NCI-H774 (cell line): ENCODE measurements at places on chromosomes 7 and 10.
A peak's percentile ranks its signal among the peaks of the same experiment; 100 is the strongest.

GRCh38 chr10:29426420-29426819, 137.6 kb downstream of the LYZL1 start:
- DNase-seq, result no peak

GRCh38 chr10:64344211-64344610, 823.0 kb downstream of the REEP3 start:
- no peak for DNase-seq

DNA sequence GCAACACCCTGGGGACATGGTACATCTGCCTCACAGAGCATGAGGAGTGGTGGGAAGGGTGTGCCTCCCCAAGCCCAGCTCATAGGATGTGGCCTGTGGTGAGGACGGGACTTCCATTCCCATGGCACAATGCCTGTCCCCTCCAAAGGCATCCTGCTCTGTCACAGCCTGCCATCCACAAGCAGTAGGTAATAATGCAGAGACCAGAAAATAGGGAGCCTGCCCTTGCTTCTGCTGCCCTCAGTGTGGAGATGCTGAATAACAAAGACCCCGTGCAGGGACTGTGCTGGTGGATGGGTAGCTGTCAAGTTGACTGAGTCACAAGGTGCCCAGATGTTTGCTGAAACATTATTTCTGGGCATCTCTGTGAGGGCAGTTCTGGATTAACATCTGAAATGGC, 199.9 kb upstream of the GRB10 start:
- DNase-seq, result no peak

- DNase-seq, result peak; percentile 28
These were observed at the start of gene LRCH4 for GRCh38 chr7:100585511-100586265. Gene LRCH4, minus strand, starts transcription at chr7:100586129. Its CDS starts 29 bp downstream, at chr7:100586100.

DNA sequence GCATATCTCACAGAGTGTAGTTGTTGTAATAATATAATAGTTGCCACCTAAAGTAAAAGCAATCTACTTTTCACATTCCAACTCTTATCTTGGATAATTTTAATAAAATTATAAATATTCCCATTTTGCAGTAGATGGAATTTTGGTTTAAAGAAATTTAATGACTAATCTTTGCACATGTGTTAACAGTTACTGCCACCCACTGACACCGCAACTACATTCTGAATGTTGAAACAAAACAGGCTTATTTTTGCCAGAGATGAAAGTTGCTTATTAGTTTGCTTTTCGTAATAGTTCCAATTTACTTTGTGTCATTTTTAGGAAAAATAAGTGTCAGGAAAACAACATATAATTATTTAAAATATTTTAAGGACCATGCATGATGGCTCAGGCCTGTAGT, 557.5 kb upstream of the PCDH15 start:
- DNase-seq, result no peak

- no peak for DNase-seq
These were observed 324.7 kb upstream of the C7orf33 start for GRCh38 chr7:148265896-148266295.

DNA sequence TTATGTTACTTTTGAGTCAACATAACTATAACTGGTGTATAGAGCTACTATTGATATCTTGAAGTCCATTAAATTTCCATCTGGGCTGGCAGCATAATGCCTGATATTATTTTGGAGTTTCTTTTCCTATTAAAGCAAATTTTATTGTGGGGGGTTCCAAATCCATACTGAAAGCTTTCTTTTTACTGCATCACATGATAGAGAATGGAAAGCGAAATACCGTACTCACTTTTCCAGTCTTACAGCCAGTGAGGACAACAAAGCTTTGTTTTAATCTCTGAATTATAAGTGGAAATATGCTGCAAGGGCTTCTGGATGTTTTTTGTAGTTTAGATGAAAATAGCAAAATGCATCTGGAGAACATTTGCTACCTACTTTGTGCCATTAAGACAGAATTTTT, 477.5 kb upstream of the SEMA3D start:
- DNase-seq, result no peak

- no peak for DNase-seq
These were observed 101.1 kb upstream of the GSDME start for GRCh38 chr7:24858108-24858977.
